ENCODE measurements at places on chromosomes 13 and 19. TPM values are rescaled to one million over a fixed set of nuclear protein-coding genes. Genes with fewer than 3 reads are reported as not detected.

- H3K4me1 ChIP-seq, result no peaks in the 10 kb centered on the region
- H3K36me3 ChIP-seq, result no peaks in the 10 kb centered on the region
- no peak overlapping the region for H3K27ac ChIP-seq
Measured at GRCh38 chr19:33718651-33719254, 77.9 kb upstream of the KCTD15 start.

GRCh38 chr13:94335761-94336526 lies 143.5 kb downstream of the DCT start:
- H3K4me3 ChIP-seq, result no peak overlapping the region
- DNase-seq, result peak; percentile 28
- no peaks in the 10 kb centered on the region for H3K27me3 ChIP-seq
- H3K27ac ChIP-seq, result no peak overlapping the region
- H3K36me3 ChIP-seq, result no peaks in the 10 kb centered on the region

DNA sequence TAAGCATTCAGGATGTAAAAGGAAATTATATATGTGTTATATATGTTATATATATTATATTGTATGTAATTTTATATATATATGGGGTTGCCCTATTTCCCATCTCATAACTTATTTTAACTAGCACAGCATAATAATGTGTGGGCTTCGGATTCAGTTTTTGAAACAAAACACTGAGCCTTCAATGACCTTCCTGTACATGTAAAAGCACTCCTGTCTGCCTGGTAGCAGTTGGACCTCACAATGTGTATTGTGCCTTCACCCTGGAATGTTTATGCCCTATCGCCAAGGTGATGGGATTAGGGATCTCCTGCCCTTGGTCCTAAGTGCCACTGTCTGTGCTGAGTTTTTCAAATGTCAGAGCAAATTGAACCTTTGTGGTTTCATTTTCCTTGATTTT lies 968.8 kb downstream of the TUBA3C start:
- DNase-seq, result peak; percentile 1
- no peak overlapping the region for H3K27ac ChIP-seq
- H3K4me1 ChIP-seq, result no peaks in the 10 kb centered on the region
- H3K27me3 ChIP-seq, result no peaks in the 10 kb centered on the region
- H3K36me3 ChIP-seq, result no peaks in the 10 kb centered on the region

DNA sequence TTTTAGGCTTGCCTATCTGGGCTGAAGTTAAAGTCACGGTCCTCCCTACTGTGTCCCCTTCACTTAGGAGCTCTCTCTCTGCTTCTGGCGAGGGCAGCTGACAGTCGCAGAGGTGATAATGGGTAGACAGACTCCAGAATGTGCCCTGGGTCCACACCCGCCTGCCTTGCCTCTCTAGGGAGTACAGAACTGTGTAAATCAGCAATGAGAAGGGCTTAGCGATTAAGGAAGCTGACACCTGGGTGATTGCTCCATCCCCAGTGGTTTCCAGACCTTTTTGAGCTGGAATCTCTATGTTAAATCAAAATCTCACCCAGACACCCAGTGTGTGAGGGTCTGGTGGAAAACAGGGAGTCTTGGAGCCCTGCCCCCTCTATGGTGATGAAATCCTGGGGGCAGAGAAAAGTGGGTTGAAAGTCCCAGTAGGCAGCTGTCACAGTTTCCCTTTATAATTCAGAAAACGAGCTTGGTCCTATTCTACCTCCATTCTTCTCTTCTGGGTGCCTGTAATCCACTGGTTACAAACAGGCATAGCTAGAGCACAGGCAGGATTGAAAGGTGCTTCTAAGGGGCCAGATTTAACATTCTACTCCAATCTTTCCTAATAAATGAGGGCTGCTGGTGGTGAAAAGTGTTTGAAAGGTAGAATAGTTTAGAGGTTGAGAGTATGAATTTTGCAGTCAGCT lies 46.9 kb downstream of the OLFM4 start:
- H3K4me1 ChIP-seq, result no peaks in the 10 kb centered on the region
- H3K27ac ChIP-seq, result no peak overlapping the region
- no peak overlapping the region for H3K4me3 ChIP-seq
- DNase-seq, result no peak
- no peaks in the 10 kb centered on the region for H3K27me3 ChIP-seq

DNA sequence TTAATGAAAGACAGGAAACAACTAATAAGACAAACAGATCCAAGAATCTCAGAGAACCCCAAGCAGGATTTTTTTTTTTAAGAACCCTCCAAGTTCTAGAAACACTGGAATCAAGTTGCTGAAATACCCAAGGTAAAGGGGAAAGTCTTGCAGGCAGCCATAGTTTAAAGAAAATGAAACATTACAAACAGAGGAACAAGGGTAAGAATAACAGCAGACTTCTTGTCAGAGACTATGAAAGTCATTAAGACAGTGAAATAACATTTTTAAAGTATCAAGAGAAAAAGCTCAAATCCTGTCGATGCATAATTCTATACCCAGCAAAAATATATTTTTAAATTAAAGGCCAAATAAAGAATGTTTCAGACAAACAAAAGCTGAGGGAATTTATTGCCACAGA lies 67.1 kb downstream of the WASF3 start:
- no peak overlapping the region for H3K4me3 ChIP-seq
- no peaks in the 10 kb centered on the region for H3K4me1 ChIP-seq
- no peaks in the 10 kb centered on the region for H3K27me3 ChIP-seq
- DNase-seq, result no peak

DNA sequence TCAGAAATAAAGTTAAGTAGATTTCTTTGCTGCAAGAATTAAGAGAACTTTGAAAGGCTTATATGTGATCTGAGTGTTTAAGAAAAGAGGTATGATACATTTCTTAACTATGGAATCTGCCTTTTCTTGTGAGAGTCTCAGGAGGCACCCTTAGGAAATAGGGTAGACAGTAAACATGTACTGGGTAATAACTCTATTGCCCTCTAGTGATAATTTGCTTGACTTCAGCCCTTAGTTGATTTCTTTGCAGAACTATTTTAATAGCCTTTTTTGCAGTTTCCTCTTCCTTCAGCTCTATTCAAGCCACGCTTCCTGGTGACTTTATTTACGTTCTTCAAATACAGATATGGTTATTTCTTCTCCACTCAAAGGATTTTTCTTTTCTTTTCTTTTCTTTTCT lies 37.0 kb upstream of the CCNA1 start:
- H3K27ac ChIP-seq, result no peak overlapping the region
- H3K4me3 ChIP-seq, result no peak overlapping the region
- no peaks in the 10 kb centered on the region for H3K36me3 ChIP-seq
- H3K27me3 ChIP-seq, result peaks cover 2% of the 10 kb centered on the region
- DNase-seq, result peak; percentile 66
- H3K4me1 ChIP-seq, result no peaks in the 10 kb centered on the region

DNA sequence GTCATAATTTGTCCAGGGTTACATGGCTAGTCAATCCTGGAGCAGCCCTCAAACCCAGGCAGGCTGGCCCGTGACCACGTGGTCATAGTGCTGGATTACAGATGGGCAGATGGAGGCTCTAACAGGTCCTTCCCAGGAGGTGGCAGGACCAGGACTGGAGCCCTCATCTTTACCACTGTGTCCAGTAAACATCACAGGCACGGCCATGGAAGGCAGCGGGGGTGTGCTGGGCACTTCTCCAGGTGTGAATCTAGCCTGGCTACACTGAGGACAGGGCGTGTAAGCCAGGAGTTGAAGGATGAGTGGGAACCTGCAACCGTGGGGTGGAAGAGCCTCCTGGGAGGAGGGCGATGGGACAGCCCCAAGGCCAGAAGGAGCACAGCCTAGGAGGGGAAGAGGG lies 6.1 kb downstream of the CIC start:
- H3K27ac ChIP-seq, result no peak overlapping the region
- H3K4me1 ChIP-seq, result peaks cover 30% of the 10 kb centered on the region
- H3K4me3 ChIP-seq, result no peak overlapping the region
- no peaks in the 10 kb centered on the region for H3K27me3 ChIP-seq
- H3K36me3 ChIP-seq, result peaks cover 29% of the 10 kb centered on the region

The MATK gene
- not detected for polyA plus RNA-seq

Data from IMR-90 (cell line).